Dermis blood vessel endothelial cell (primary cell): ENCODE measurements at places on chromosomes 16 and 17.

DNA sequence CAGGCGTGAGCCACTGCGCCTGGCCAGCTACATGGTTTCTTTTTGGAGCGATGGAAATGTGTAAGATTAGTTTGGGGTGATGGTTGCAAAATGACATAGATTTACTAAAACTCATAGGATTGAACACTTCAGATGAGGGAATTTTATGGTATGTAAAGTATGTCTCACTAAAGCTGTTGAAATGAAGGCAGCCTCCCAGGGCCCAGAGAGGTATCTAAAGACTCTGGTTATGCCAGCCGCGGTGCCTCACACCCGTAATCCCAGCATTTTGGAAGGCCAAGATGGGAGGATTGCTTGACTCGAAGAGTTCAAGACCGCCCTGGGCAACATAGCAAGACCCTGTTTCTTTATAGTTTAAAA, 254.9 kb downstream of the PARN start:
- DNase-seq: no peak

DNA sequence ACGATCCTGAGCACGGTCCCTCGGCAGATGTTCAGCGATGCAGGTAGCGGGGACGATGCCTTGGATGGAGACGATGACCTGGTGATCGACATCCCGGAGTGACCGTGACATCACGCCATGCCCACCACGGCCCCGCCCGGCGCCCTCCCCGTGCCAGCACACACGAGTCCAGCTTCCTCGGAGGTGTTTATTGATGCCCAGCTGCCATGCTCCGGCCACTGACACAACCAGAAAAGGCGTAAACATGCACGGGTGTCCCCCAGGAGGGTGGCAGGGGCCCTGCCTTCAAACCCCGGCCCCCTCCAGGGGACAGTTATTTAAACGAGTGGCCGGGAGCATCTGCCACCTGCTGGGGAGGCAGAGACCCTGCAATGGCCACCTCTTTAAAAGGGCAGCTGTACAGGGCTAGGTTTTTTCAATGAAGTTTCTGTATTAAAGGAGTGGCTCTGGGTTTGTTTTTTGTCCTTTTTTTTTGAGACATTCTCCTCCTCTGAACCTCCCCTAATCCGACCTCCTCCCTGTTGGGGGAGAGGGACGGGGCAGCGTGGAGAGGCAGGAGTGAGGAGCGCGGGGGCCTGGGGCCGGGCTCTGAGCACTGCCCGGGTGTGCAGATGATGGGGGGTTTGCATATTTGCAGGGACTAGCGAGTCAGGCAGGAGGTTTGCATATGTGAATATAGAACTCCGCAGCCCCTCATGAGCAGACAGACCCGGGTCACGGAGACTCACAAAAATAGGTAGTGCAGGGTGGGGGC, 5.3 kb downstream of the DOC2A start:
- peak; percentile 71 for DNase-seq

DNA sequence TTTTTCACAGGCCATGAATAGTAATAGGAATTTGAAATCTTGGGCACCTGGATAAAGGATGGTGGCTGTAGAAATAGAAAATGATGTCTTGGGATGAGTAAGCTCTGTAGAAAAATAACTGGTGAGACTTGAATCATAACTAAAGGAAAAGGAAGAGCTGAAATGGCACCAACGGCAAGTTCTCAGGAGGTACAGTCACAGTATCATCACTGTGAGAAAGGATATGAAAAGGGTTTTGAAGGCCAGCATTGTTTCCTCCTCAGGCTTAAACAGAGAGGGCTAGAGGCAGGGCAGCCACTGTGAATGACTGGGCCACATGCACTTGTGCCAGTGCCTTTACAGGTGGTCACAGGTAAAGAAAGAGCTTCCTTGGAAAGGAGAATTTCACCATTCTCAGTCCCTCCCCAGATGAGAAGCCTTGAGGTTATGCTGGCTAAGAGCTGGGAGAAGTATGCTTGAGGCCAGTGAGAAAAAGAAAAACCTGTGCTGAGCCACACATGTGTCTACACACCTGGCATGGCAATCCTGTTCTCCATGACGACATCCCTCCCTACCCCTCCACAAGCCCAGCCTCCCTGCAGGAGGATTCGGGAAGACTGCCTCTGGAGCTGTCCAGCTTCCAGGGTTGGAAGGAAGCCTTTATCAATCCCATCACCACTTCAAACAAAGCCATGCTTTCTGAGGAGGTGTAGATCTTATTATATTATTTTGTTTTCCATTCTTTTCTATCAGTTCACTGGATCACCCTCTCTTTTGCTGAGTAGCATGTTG, 3.8 kb upstream of the ANKFN1 start:
- DNase-seq: no peak

DNA sequence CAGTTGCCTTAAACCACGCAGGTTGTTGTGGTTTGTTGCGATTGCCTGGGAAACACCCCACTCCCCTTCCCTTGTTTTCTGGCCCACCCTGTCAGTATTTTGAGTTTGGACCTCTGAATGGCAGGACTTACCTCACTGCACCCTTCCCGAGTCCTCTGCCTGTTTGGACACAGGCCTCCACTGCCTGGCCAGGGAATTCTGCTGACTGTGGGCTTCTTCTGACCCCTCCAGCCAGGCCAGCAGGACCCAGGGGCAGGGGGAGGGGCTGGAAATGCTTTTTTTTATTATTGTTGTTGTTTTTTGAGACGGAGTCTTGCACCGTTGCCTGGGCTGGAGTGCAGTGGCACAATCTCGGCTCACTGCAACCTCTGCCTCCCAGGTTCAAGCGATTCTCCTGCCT, 4.2 kb upstream of the MGAT5B start:
- no peak for DNase-seq

DNA sequence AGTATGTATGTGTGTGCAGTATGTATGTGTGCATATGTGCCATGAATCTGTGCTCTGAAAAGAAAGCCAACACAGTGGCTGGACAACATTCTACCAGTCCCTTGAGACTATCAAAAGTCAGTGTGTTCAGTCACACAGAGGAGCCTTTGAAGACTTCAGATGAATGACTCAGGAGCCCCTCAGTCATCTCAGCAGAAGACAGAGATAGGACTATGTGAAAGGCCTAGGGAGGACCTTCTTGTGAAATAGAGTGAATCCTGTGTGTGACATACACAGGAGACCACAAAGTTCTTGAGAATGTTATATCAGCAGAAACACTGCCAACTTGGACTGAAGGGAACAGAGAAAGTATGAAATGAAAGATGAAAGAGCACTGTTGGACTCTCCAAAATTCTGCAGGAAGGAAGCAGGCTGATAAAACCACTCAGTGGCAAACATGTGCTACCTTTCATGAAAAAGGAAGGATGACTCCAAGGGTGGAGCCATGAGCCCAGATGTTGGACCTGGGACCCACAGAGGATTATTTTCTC, 108.4 kb downstream of the METRNL start:
- DNase-seq: no peak

- DNase-seq: no peak
Measured at GRCh38 chr17:49170216-49170615, 37.6 kb downstream of the B4GALNT2 start.

- DNase-seq: no peak
Measured at GRCh38 chr17:72642720-72643119, 449.8 kb downstream of the SLC39A11 start.

GRCh38 chr17:83091257-83092141, 12.1 kb downstream of the METRNL start:
- no peak for DNase-seq

DNA sequence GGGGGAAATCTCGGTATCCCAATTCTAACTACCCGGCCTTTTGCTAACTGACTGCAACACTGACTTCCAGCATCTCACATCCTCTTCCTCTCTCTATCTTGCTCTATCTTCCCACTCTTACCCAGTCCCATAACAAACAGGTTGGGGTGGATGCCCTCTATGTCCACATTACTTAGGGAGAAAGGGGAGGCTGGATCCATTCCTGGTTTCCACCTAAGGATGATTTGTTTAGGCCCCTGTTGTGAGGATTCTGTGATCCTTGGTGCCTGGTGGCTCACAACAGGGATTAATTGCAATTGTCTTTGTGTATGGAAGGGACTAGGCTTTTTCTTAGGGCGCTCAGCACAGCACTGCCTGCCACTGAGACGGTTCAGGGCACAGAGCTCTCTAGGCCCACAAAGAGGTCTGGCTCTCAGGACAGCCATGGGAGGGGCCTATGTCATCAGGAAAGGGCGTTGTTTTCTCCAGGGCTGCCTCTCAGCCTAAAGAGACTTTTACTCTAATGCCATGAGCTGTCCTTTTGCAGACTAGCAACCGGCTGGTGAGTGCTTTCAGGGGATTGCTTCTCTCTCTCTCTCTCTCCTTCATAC, 612.1 kb upstream of the SALL1 start:
- DNase-seq: no peak

DNA sequence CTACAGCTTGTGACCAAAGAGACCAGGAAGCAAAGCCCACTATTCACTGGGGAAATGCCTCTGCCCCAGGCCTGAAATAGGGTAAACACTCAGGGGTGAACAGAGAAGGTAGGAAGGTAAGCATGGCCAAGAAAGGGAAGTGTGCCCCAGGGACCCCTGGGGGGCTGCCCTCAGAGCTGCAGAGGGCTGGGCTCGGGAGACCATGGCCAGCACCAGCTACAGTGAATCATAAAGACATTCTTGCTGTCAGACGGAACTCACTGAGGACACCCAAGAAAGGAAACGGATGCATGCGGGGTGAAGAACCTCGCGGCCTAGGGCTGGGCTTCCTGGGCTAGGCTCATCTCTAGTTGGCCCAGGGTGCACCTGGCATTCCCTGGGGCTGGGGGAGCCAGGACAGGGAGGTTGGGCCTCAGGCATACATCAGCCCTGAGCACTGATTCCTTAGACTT, 9.6 kb downstream of the HIC1 start:
- no peak for DNase-seq

GRCh38 chr17:82547981-82548380, 28.4 kb downstream of the FOXK2 start:
- no peak for DNase-seq

DNA sequence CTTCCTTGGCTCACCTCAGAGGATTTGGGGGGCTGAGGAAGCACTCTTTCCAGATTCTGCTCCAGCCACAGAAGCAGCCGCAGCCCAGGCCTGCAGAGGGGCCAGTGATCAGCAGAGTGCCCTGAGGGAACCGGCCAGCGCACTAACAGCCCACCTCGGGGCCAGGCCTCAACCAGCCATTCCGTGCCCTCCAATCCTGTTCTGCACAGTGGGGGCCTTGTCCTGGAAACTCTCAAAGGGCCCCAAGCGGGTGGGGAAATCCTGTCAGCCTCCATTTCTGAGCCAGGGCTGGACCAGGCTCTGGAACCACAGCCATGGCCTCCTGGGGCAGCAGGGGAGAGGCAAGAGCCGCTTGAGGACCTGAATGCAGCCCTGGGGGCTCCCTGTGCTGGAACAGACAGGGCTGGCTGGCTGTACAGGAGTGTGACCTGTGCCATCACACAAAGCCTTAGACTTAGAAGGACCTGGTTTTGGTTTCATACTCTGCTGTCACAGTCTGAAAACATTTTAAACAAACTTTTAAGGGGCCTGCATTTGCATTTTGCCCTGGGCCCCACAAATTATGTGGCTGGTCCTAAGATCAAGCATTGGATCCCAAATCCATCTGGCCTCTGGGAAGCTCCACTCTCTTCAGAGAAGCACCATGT, 10.0 kb downstream of the CNGB1 start:
- no peak for DNase-seq

- DNase-seq: no peak
Measured at GRCh38 chr17:82138511-82138992, 40.5 kb upstream of the FASN start.

DNA sequence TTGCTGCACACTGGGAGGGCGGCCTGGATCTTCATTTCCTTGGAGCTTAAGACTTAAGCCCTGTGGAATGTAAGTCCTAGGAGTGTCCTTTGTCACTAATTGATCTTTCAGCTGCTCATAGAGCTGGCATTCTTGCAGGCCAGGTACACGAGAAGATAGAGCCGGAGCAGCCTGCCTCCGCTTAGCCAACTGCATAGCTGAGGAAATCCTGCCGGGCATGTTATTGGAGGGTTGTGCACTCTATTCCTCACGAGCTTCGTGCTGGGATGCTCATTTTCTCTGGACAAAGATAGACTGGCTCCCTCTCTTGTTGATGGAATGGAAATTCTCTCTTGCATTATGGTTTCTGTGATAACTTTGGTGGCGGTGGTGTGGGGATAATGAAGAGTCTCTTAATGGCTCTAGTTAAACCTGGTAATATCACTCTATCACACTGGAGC, 76.9 kb downstream of the RPA1 start:
- no peak for DNase-seq

- no peak for DNase-seq
Measured at GRCh38 chr17:51255673-51256072, 4.2 kb downstream of the MBTD1 start.

GRCh38 chr16:5374184-5374583, 276.6 kb upstream of the EEF2KMT start:
- no peak for DNase-seq

- peak; percentile 22 for DNase-seq
Measured at GRCh38 chr16:83689385-83689831, 118.4 kb upstream of the HSBP1 start.

DNA sequence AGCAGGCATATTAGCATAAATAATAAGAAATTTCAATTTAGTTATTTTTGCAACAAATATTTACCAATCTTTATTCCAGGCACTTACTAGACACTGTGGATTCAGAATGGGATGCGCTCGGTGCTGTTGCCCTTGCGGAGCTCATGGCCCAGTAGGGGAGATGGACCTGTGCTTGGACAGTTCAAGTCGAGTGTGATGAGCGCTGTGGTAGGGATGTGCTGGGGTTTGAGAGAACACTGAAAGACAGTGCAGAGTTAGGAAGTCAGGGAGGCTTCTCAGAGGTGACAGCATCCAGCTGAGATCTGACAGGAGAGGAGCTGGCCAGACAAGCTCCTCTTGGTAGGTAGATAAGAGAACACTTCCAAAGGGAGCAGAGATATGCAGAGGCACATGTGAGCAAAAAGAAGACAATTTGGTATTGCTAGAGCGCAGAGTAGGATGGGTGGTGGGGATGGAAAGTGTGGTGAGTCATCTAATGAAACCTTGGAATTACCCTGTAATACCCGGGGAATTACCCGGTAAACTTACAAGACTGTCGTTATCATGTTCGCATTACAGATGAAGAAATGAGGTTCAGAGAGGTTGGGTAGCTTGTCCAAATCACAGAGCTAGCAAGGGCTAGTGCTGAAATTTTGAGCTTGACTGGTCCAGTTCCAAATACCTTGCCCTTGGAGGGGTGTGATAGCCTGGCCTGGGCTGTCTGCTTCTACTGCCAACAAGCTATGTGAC, 298.1 kb upstream of the N4BP1 start:
- no peak for DNase-seq

DNA sequence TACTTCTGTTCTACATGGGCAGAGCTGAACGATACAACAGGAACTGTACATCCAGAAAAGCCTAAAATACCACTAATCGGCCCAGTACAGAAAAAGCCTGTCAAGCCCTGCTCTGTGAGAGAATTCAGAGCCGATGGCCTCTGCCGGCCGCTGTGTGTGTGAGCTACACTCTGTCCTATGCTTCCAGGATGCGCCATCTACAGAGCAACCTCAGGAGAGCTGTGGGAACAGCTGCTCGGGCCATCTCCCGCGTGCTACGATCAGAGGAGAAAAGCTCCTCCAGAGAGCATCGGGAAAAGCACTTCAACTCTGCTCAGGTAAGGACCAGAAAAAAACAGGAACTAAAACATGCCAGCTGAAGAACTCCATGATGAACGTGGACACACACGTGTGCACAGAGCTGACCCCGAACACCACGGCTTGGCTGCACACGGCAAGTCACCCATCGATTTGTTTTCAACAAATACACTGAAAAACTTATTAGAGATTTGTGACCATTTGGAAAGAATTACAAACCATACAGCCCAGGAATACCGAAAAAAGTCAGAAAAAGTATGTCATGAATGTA, 115.9 kb downstream of the ANKRD11 start:
- DNase-seq: peak; percentile 37
